ENCODE measurements at places on chromosomes 2 and 18. TPM values are rescaled to one million over a fixed set of nuclear protein-coding genes. Genes with fewer than 3 reads are reported as not detected.

- no peak overlapping the region for H3K4me3 ChIP-seq
- no peaks in the 10 kb centered on the region for H3K27me3 ChIP-seq
- no peak overlapping the region for H3K27ac ChIP-seq
- no peaks in the 10 kb centered on the region for H3K36me3 ChIP-seq
Measured at GRCh38 chr18:33369711-33370449, 70.6 kb downstream of the CCDC178 start.

GRCh38 chr2:136110526-136110925, 7.4 kb downstream of the CXCR4 start:
- H3K27ac ChIP-seq: no peak overlapping the region
- no peak overlapping the region for H3K4me3 ChIP-seq
- DNase-seq: no peak
- H3K27me3 ChIP-seq: no peaks in the 10 kb centered on the region
- H3K36me3 ChIP-seq: peaks cover 27% of the 10 kb centered on the region

DNA sequence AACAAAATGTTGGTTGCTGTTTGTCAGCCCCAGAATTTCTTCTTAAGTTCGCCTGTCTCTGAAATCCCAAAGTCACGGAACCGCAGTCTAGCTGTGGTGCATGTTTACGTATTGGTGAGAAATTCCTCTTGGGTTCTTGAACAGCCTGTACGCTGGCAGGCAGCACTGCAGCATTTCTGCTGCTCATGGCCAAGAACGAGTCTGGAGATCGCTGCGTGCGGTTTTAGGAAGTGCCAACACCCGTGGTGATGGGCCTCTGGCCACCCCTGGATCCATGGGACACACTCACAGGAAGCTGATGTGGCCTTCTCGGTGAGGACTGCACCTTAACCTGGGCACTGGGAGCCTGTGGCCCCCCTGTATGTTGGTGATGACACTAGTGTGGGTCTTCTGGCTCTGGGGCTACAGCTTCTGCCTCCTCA, 23.7 kb downstream of the ASB1 start:
- H3K36me3 ChIP-seq: peaks cover 67% of the 10 kb centered on the region
- no peaks in the 10 kb centered on the region for H3K4me1 ChIP-seq
- DNase-seq: no peak
- no peaks in the 10 kb centered on the region for H3K27me3 ChIP-seq

GRCh38 chr2:134412639-134412999, 158.7 kb downstream of the MGAT5 start:
- DNase-seq: no peak
- H3K27ac ChIP-seq: no peak overlapping the region
- H3K4me3 ChIP-seq: no peak overlapping the region
- no peaks in the 10 kb centered on the region for H3K27me3 ChIP-seq
- no peaks in the 10 kb centered on the region for H3K36me3 ChIP-seq

- no peaks in the 10 kb centered on the region for H3K4me1 ChIP-seq
- H3K27ac ChIP-seq: no peak overlapping the region
- H3K27me3 ChIP-seq: no peaks in the 10 kb centered on the region
- H3K4me3 ChIP-seq: no peak overlapping the region
Measured at GRCh38 chr18:77600674-77601073, 351.0 kb downstream of the GALR1 start.

GRCh38 chr2:222878877-222879603, 18.2 kb downstream of the ACSL3 start:
- no peak overlapping the region for H3K27ac ChIP-seq
- no peak overlapping the region for H3K4me3 ChIP-seq
- no peaks in the 10 kb centered on the region for H3K36me3 ChIP-seq

GRCh38 chr18:306608-307255, 38.9 kb upstream of the THOC1 start:
- peaks cover 23% of the 10 kb centered on the region for H3K4me1 ChIP-seq
- DNase-seq: no peak
- H3K27ac ChIP-seq: no peak overlapping the region
- H3K27me3 ChIP-seq: no peaks in the 10 kb centered on the region
- H3K36me3 ChIP-seq: no peaks in the 10 kb centered on the region
- no peak overlapping the region for H3K4me3 ChIP-seq

DNA sequence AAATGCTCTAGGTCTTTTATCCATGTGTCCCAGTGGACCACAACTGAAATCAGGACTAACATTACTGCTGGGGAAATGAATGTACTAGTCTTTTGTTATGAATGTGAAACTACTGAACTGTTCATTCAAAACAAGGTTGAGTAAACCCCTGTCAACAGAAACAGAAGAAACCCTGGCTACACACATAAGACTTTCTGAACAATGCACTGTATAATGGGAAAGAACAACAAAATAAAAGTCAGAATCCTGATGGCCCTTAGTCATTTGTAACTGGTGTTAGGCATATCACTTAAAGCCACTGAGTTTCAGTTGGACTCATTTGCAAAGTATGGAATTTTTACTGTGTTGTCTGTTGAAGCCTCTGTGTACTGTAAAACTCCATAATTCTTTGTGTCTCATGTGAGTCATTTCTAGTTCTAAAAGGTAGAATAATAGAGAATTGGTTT, 77.0 kb upstream of the UBXN4 start:
- H3K27me3 ChIP-seq: no peaks in the 10 kb centered on the region
- DNase-seq: no peak
- H3K27ac ChIP-seq: no peak overlapping the region
- H3K4me3 ChIP-seq: no peak overlapping the region

The ARHGAP15 gene
- total RNA-seq: not detected

GRCh38 chr2:85418132-85419008, at the start of gene SH2D6:
Gene SH2D6, plus strand, starts transcription at chr2:85418714. Its CDS starts 10,752 bp downstream, at chr2:85429466.
- peak within 1 kb of the TSS; percentile 76 for H3K27ac ChIP-seq
- H3K27me3 ChIP-seq: no peaks in the 10 kb centered on the region
- H3K4me1 ChIP-seq: peaks cover 16% of the 10 kb centered on the region
- H3K36me3 ChIP-seq: no peaks in the 10 kb centered on the region
- peak within 1 kb of the TSS; percentile 80 for H3K4me3 ChIP-seq

DNA sequence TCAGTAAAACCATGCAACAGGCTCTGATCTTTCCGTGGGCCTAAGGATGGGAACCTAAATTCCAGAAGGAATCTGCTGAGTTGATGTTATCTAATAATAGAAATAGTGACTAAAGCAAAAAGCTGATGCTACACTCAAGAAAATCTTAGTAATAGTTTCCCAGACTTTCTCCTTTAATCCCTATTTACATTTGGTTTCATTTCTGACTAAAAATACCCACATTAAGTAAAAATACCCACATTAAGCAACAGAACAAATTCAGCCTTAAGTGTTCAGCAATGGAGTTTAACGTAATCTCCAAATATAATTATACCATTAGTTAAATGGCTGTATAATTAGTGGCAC, 50.3 kb downstream of the CCBE1 start:
- H3K4me1 ChIP-seq: no peaks in the 10 kb centered on the region
- no peaks in the 10 kb centered on the region for H3K36me3 ChIP-seq

The FAM228A gene
- not detected for total RNA-seq

DNA sequence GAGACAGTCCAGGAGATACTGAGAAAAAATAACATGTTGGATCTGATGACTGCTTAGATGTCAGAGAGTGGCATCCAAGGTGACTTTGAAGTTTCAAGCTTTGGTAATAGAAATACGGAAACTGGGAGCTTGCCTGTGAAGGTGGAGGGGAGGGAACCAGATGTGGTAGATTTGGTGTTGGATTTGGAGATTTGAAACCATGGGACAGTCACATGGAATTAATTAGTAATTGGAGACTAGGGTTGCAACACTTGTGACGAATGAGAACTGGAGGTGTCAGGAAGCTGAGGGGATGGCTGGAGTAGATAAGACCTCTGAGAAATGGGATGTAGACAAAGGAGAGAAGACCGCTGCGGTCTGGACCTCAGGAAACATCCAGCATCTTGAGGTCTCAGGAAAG, 46.7 kb downstream of the RPL37A start:
- no peaks in the 10 kb centered on the region for H3K27me3 ChIP-seq
- no peak overlapping the region for H3K27ac ChIP-seq
- no peaks in the 10 kb centered on the region for H3K4me1 ChIP-seq
- no peaks in the 10 kb centered on the region for H3K36me3 ChIP-seq
- no peak overlapping the region for H3K4me3 ChIP-seq

The PSTPIP2 gene
- total RNA-seq: 14.4 TPM

The UGT1A7 gene
- total RNA-seq: not detected

DNA sequence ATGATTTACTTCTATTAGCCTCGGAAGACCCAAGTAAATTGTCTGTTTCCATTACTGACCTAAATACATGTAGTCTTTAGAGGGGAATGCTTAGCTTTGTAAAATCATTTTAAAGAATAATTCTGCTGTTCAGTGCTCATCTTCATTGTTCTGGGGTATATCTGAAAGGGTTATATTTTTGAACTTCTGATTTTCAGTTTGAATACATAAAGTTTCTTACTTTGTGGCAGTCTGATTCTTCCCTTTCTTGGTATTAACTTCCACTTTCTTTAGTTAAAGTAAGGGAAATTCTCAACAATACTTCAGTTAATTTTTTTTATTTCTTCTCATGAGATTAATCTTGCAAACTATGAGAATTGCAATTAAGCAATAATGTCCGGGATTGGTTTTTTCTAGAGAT, 148.4 kb downstream of the DOCK10 start:
- no peak overlapping the region for H3K27ac ChIP-seq
- H3K36me3 ChIP-seq: no peaks in the 10 kb centered on the region
- no peaks in the 10 kb centered on the region for H3K4me1 ChIP-seq

DNA sequence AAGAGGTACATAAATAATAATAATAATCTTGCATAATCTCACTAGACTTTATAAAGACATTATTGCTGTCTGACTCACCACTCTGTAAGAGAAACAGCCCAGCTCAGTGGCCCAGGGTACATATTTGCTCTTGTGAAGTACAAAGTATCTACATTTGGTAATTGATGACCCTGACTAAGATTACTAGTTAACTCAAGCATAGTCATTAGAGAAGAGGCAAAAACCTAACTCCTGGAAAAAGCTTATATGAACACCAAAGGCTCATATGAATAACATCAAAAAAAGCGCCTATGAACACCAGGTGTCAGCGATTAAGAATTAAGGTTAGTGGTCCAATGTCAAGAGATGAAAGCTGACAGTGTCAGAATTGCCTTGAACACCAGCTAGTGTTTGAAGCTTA, 38.4 kb downstream of the RAD51AP2 start:
- DNase-seq: no peak
- H3K4me3 ChIP-seq: no peak overlapping the region
- H3K27ac ChIP-seq: no peak overlapping the region

DNA sequence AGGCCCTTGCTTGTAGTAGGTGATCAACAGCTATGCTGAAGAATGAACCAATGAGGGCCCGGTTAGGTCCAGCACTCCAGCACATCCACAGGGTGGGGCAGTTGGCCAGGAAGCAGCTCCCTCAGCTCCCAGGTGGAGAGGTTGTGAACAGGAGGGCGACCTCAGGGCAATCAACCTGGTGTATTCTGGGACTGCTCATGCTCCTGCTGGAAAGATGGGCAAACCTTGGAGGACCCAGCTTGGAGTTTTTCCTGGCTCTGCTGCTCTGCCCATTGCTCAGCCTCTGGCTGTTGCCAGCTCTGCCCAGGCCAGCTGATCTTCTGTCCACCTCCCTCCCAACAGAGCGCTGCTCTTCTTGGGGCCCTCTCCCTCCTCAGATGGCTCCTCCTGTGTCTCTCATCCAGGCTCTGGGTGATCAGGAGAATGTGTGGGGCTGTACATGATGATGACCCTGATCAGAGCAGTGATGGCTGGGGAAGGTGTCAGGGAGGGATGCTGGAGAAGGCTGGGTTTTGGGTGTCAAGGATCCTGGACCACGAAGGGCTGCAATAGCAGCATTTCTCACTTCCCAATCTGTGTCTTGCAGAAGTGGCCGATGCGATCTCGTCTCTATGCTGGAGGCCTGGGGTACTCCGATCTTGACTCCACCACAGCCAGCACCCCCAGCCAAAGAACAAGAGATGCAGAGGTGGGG, 3.4 kb downstream of the TCF23 start:
- H3K27me3 ChIP-seq: no peaks in the 10 kb centered on the region
- no peak overlapping the region for H3K27ac ChIP-seq
- no peaks in the 10 kb centered on the region for H3K4me1 ChIP-seq
- H3K4me3 ChIP-seq: no peak overlapping the region

All from endodermal cell (in vitro differentiated cells).